ENCODE measurements at places on chromosomes 2 and 18.

- no peak for DNase-seq
Measured at GRCh38 chr18:57583297-57583835, 3.1 kb downstream of the FECH start.

DNA sequence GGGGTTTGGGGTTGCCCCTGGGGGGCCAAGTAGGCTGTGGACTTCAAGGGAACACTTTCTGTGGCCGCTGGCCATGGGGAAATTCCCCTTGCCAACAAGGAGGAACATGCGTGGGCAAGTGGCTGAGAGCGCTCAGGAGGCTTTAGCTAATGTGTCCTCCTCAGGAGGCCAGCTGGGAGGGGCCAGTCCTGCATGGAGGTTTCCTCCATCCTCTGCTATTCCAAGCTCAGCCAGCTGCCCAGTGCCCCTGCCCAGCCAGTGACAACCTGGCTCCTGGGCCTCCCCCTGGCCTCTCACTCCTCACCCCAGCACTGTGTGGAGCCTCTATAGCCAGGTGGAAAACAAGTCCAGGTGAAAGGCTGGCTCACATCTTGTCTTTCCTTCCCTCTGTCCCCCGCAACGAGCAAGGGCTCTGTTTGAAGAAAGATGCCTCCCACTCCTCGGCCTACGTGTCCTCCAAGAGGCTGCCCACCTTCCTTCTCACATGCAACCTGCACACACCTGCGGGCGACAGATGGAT, 64.4 kb upstream of the DAPL1 start:
- DNase-seq, result no peak

DNA sequence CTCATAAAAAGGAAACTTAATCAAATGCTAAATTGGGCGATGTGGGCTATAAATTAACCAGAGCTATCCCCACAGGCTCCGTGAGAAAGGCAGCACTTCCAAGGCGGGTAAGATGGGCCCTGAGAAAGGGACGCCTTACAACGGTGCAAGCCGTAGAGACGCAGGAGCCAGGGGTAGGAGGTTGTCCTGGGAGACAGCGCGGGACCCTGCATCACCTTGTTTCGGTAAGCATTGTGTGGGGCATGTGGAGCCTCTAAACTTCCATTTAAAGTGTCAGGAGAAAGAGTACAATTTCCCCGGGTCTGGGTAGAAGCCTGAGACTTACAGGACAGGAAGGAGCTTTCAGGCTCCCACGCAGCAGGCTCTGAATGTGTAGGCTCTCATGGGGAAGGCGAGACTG, 1.2 kb upstream of the PER2 start:
- DNase-seq, result no peak

- DNase-seq, result no peak
Measured at GRCh38 chr2:120568089-120568974, 167.3 kb upstream of the GLI2 start.

DNA sequence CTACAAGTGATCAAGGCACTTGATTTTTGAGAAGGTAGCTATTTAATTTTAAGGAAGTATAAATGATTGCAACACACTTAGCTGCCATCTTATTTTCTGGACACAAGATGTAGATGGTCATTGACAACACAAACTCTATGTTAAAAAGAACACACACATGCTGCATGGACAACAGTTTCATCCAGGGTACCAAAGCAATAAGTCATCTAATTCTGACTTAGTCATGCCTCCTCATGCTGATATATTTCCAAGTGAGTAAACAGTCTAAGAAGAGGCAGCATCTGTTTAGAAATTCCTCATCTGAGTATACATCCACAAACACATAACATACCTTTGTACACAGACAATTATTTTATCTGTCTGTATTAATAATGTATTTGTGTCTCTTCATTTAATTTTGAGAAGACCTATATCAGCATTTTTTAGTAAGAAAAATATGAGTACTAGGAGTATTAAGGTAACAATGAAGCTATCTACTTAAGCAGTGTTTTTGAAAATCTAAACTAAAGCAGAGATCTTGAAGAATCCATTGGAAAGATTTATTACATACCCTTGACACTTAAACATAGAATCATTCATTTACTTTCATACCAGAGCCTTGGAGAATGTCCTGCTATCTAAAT, 84.9 kb downstream of the SCN1A start:
- DNase-seq, result no peak

GRCh38 chr2:203030991-203031390, 16.3 kb downstream of the NBEAL1 start:
- DNase-seq, result no peak

- DNase-seq, result no peak
Measured at GRCh38 chr18:59029663-59030429, 109.8 kb upstream of the SEC11C start.

All from activated T-helper 1 cell treated with anti-CD3 and anti-CD28 coated beads, Interleukin-2, amount 50 U/mL, for 16 hours (primary cell).